Mesendoderm (in vitro differentiated cells): ENCODE measurements at places on chromosomes 2 and 18.

DNA sequence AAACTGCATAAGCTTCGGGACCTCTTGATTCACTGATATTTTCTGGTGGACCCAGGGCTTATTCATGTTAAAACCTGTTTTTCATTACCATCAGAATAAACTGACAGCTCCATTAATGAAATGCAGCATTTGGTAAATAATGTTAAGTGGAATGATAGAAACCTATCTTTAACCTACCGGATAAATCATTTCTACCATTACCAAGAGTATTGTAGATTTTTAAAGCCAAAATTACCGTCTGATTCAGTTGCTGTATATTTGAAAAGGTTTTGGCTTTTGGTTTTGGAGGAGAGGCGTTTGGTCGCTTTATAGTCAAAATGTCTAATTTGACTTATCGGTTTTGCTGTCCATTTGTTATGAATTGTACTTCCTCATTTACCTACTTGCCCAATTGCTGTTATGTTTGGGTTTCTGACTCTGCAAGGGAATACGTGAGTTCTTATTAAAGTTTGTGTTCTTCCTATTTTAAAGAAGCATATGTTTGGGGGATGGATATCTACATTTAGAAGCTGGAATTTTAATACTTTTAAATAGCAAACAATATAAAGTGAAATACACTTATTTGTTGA is 1.0 kb upstream of the CUL3 start:
- DNase-seq: no peak

DNA sequence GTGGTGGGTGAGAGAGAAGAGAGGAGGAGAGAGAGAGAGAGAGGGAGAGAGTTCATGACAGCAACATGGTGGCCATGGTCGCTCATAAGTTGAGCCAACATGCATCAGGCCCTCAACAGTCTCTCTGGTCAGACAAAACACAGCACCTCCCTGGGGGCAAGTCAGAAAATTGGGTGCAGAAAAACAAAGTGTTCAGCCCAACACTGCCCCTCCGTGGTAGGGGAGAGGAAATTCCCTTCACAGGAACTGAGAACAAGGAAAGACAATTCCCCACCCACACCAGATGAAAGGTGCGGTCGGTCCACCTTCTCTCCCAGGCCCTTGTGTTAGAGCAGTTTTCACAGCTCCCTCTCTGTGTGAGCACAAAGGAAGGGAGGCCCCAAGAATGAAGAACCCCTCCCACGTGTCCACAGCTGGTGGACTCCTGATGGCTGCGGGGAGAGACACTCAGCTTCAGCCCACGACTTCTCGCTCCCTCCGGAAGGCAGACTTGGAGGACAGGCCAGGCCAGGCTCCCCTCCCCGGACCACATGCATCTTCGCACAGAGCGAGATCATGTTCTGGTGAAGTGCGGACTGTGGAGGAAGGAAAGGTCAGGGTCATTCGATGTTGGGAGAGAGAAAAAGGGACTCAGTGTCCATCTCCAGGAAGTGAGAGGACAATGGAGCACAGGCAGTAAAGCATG is 181.7 kb downstream of the ANAPC1 start:
- DNase-seq: peak; percentile 88

DNA sequence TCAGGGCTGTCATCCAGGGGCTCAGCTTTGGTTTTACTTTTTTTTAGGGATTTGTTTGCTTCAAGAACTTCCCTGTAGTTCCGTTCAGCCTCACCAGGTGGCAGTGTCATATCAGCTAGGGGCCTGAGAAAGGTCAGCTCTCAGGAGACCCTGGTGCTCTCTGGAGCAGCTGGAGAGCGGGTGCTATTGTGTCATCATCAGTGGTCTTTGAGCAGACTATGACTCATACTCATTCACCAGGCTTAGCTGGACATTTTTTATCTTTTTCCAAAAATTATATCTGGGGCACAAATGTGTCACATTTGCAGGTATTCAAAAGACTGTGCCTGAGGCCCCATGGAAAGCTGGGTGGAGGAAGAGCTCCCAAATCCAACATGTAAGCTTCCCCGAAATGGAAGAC is 24.4 kb downstream of the ZNF892 start:
- peak; percentile 90 for DNase-seq

DNA sequence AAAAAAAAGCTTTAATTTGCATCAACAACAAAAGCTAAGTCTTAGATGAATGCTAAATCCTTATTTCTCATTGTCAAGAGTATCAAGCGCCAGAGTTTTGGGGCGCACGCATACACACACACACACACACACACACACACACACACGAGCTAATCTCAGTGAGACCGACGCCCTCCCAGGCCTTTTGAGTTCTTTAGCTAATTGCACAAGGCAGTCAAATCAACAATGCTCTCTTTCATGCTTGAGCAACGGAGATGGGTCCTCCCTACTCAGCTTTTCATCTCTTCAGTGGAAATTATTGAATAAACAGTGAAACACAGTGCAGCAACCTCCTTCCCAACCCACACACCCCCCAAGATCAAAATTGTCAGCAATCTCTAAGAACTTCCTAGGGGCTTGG is 19.2 kb downstream of the GKN1 start:
- DNase-seq: no peak

DNA sequence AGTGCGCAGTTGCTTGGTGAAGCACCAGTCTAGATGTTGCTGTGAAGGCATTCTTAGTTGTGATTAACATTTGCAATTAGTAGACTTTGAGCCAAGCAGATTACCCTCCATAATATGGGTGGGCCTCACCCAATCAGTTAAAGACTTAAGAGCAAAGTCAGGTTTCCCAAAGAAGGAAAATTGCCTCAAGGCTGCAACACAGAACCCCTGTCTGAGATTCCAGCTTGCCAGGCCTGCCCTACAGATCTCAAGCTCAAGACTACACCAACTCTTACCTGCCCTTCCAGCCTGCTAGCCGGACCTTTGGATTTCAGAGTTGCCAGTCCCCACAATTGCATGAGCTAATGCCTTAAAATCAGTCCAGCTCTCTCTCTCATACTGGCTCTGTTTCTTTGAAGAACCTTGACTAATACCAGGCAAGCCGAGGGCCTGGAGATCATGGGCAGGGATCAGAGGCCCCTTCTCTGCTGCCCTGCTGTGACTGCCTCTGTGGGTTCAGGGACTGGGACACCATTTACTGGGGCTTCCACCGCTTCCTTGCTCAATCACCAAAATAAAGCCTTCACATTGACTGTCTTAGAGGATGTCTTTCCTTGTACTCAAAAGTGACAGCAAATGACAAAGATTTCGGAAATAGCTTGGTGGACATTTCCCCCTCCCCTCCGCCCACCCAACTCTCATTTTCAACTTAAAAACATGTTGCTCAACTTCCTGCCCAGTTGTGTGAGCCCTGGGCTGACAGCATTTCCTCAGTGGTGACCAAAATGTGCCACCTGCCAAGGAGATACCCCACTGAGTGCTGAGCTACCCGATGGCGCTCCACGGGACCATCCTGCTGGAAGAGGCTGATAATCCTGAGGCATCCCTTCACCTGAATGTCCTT is 86.7 kb downstream of the GALNT14 start:
- no peak for DNase-seq

DNA sequence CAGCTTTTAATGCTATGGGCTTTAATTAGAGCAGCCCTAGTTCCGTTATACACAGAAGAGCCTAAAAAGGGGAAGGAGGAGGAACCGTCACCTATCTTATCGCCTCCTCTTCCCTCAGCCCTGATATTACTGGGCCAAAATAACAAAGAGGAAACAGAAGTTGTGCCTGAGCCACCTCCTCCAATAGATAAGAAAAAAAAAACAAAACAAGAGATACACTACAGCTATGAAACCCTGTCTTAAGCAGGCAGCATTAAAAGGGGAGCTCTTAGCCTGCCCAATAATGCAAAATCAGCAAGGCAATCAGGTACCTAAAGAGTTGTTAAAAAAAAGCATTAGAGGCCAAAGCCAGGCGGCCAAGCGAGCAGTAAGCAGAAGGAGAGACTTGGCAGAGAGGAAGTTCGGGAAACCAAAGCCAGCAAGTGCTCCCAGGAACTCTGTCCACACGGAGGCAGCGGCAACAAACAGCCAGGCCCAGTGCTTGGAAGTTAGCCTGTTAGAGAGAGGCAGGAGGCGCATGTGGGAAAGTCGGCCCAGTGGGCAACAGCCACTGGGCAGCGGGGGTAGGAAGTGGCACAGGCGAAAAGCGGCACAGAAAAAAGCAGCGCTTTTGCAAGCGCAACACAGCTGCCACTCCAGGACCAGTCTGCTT is 41.8 kb upstream of the PDK1 start:
- DNase-seq: no peak

GRCh38 chr2:848099-848498 is 102.5 kb upstream of the SNTG2 start:
- DNase-seq: no peak

GRCh38 chr2:157592374-157592773 is 36.3 kb downstream of the ACVR1C start:
- no peak for DNase-seq

DNA sequence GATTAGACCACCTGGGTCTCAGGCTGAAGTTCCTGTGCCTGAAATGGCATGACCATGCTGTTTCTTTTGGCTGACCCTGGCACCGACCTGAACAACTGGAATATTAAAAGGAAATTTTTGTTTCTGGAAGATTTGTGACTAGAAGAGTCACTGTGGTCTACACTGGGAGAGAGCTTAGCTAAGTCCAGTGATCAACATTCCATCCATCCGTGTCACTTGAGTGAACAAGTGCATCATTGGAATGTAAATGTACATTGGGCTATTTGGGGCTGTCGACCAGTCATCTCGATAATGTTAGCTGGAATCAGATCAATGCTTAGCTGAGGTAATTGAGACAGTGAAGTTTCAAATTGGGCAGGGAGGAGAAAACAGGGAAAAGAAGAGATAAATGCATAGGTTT is 95.4 kb upstream of the CCDC85A start:
- no peak for DNase-seq

GRCh38 chr2:212360068-212360460 is 178.5 kb downstream of the ERBB4 start:
- DNase-seq: peak; percentile 13

DNA sequence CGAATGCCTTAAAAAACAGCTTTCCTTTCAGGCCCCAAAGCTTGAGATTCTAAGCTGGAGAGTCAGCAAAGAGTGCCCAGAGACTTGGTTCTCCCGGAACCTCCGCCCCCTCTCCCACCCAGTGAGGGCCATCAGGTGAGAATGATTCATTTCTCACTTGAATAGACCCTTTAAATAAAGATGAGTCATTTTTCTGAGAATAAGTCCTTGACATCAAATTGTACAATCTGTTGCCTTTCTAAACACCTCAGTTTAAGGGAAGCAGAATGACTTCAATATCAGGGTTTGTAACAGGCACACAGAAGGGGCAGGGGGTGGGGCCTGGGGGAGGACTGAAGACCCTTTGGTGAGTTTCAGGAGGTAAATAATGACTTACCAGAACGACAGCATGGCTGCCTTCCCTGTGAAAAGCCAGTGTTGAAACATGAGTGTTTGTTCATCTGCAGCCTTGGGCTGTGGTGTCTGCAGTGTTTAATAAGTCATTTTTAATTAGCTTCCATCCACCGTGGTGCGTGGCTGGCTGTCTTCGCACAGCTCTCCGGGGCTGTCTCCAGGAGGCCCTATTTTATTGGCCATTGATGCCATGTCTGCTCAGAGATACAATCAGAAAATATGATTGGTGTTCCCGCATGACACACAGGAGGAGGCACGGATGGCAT is 134.9 kb upstream of the ZNF236 start:
- DNase-seq: peak; percentile 37

DNA sequence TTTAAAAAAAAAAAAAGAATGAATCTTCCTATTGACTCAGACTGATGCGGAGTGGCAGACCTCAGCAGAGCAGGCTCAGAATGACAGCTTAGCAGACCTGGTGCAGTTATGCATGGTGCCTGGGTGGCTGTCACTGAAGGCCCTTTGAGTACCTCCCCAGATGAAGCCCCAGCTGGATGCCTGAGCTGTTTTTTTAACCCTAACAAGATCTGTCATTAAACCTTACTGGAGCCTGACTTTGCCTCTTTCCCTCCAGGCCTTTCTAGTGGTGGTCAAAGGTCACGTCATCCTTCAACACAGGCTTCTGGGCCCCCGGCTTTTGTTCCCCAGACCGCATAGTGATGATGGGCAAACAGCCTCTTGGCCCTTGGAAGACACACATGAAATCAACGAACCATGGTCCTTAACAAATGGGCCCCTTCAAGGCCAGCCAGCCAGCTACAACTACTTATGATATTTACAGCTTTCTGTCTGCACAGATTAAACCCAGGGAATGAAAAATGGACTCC is 138.3 kb upstream of the CYP1B1 start:
- peak; percentile 29 for DNase-seq

- no peak for DNase-seq
Observed at GRCh38 chr2:45774688-45775244, 123.3 kb downstream of the PRKCE start.

DNA sequence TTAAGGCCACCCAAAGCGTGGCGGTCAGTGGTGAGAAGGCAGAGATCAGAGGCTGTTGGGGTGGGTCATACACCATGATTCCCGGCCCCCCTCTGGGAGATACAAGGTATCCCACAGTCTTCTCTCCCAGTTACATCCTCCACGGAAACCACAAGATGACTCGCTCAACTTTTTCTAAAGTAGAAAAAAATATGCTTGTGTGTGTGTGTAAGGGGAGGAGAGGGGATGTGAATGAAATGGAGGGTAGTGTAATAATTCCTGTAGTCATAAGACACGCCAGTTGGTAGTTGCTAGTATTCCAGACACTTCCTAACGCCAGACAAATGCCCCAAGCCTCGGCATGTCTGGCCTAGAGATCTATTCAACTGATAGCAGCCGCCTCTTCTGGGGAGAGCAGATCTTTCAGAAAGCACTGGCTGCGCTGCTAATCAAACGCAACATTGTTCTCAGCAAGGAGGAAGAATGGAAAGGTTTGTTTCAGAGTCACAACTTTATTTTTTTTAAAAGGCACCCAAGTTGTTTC is 143.5 kb downstream of the TGIF1 start:
- DNase-seq: peak; percentile 94

DNA sequence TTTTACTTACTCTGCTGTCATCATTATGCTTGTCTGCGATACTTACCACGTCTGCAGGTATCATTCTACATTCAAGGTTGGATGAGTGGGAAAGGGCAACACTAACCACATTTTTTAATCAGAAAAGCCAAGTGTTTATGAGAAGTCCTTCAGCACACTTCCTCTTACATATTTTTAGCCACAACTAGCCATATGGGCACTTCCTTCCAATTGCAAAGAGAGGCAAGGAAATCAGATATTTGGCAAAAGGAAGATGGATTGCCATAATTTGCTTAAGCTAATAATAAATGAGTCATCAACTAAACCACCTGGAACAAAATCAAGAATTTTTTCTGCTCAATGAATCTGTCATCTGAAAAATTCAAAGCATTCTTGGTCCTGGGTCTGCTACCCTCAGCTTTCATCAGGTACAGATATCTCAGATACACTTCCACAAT is 16.7 kb upstream of the MRO start:
- no peak for DNase-seq

DNA sequence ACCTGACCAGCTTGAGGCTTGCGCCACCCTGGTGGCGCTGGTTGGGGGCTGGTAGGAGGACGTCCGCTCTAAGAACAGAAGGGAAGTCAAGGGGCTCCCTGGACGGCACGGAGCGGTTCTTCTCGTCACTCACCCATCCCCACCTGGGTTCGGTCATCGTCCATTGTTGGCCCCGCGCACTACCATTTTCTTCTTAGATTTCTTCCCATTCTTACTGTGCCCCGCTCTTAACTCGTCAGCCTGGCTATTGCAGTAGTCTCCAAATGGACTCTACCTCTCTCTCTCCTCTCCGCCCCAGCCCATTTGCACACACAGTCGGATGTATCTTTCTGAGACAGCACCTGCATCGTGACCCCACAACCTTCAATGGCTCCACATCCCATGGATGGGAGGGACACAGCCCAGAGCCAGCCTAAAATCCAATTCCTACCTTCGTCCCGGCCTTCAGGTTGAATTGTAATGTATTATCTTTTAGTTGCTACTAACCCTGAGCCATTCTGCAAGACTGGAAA is 814 bp upstream of the RAB1A start:
- DNase-seq: no peak
